Stimulated activated CD4-positive, alpha-beta T cell treated with anti-CD3 and anti-CD28 coated beads, Interleukin-15, amount 100 ng/mL, for 1 hour (primary cell): ENCODE measurements at places on chromosomes 4 and X.

GRCh38 chr4:98341309-98341708 lies 80.1 kb downstream of the RAP1GDS1 start:
- DNase-seq: no peak

- DNase-seq: no peak
These were observed 37.9 kb upstream of the MXRA5 start for GRCh38 chrX:3384327-3384726.

GRCh38 chr4:26223155-26223554 lies 97.7 kb upstream of the RBPJ start:
- DNase-seq: no peak

- DNase-seq: no peak
These were observed 399.8 kb upstream of the MAD2L1 start for GRCh38 chr4:120466429-120466828.

GRCh38 chr4:175129797-175130196 lies 211.6 kb downstream of the ADAM29 start:
- no peak for DNase-seq

DNA sequence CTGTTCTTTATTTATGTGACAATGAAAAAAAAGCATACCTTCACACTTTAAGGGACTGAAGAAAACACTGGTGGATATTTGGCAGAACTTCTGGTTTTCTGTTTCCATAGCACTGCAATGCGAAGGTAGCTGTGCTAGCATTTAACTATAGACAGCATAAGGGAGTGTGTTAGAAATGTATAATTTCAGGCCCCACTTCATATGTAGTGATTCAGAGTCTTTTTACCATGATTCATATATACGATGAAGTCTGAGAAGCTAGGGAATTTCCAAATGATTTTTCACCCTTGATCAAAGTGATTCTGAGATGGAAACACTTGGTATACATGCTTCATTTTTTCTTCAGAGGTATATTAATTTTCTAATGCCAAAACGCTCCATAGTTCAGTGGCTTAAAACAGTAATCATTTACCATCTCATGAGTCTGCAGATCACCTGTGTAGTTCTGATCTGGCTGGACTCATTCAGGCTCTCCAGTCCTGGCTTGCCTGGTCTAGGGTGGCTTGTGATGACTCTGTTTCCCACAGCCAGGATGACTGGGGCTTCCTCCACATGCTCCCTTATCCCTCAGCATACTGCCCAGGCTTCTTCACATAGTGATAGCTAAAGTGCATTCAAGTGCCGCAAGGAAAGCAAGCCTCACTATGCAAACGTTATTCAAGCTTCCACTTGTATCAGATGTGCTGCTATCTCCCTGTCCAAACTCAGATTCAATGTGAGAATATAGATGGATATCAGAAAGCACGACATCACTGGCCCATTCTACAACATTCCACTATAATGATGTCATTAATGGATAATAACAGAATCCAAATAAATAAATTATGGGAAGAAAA lies 790.1 kb downstream of the TECRL start:
- no peak for DNase-seq

DNA sequence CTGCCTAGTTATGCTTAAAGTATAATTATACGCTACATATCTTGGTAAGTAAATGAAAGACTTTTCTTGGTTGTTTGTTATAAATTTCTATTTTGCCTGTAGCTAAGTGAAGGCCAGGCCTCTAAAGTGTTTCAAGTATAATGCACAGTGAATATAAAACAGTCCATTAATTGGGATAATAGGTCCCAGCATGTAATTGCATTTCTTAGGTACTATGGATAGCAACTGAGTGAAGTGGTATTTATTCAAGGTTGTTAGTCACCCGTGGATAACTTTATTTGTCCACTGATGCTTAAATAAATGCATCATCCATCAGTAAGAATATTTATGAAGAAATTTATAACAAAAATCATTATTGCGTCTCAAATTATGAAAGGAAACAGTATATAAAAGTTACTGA lies 59.1 kb downstream of the TEX13C start:
- DNase-seq: no peak

- no peak for DNase-seq
These were observed 120.6 kb upstream of the JADE1 start for GRCh38 chr4:128688846-128689437.

DNA sequence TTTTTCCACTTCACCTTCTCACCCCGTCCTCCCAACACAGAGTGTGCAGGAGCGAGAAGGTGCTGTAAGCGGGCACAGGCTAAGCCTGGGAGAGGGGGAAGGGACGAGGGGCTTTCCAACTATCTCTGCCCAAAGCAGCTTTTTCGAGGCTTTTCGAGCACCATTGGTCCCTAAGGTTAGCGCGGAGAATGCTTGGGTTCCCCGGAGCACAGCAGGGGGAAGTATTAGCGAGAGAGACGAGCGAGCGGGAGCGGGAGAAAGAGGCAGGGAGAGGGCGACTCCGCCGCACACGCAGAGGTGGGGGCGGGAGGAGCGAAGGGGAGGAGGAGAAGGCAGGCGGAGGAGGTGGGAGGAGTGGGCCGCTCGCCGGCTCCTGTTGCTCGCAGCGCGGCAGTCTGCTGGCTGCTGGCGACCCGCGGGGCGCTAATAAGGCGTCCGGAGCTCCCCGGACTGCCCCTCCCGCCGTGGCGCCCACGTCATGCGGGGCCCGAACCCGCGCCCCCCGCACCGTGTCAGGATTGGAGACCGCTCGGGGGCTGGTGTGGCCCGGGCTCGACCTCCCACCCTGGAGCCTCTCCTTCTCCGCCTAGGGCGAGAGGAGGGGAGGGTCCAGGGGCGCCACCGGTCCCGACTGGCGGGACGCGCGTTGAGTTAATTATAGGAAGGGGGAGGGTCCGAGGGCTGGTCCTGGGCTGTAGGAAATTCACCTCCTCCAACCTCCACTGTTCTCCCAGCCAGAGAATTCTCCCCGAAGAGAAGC lies at the start of gene ADAMTS3:
ADAMTS3 (minus strand) TSS at position 263 of the 760 bp plus-strand sequence. CDS start 459 bp downstream, outside the sequence.
- DNase-seq: no peak

DNA sequence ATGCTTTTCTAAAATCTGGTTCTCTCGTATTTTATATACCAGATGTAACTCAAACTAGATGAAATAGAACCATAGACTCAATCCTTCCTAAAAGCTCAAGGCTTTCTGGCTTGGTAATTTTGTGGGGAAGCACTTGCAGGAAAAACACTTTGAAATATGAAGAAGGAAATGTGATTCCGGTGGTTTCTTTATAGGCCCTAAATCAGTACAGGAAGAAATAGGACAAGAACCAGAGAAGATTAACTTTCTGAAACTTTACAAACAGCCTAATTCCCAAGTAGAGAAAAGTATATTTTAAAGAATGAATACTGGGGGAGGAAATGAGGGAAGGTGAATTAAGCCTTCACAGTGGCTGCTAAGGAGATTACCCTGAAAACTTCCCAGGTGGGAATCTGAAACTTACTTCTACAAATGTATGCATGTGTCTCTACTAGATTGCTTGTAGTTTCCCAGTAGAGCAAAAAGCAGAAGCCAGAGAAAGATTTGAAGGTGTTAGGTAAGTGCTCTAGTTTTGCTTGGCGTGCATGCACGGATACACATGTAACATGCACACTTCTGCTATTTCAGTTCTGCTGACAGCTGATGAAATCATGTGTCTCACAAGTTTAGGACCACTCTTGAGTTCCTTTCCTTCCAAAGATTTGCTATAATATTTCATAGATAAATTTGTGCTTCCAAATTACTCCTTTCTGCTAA lies 92.1 kb downstream of the AFF1 start:
- no peak for DNase-seq

GRCh38 chr4:100907465-100908454 lies 389.9 kb upstream of the EMCN start:
- no peak for DNase-seq

GRCh38 chr4:111013846-111014245 lies 391.0 kb upstream of the PITX2 start:
- no peak for DNase-seq

DNA sequence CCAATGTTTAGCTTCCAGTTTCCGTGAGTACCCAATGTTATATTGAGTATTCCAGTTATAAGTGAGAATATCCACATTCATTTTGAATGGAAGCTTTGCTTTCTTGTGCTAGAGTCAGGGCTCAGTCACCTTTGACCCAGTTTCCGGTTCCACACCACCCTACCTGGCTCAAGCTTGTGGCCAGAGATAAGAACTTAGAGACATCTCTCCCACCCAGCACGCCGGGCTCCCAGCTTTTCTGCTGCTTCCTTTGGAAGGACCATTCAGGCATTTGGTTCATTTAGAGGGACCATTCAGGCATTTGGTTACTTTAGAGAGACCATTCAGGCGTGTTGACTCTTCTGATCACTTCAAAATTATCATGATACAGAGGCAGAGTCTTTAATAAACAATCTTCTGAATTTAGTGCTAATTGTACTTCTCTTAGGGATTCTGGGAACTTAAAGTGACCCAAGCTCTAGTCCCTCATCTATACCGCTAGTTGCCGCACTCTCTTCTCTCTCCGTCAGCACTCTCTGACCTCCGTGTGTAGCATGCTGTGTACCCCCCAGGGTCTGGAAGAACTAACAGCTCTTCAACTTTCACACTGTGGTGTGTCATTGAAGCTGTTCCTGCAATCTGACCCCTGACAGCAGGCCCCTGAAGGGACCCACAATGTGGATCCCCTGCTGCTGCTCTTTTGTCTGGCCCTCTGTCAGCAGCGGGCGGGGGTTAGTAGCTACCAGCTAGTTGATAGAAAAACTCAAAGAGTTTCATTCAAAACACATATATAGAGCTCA lies 943.1 kb downstream of the ARAP2 start:
- DNase-seq: no peak

- DNase-seq: no peak
These were observed 55.8 kb downstream of the CLCN5 start for GRCh38 chrX:49978176-49978575.

GRCh38 chr4:48108309-48109073 lies 25.6 kb downstream of the TXK start:
- no peak for DNase-seq

DNA sequence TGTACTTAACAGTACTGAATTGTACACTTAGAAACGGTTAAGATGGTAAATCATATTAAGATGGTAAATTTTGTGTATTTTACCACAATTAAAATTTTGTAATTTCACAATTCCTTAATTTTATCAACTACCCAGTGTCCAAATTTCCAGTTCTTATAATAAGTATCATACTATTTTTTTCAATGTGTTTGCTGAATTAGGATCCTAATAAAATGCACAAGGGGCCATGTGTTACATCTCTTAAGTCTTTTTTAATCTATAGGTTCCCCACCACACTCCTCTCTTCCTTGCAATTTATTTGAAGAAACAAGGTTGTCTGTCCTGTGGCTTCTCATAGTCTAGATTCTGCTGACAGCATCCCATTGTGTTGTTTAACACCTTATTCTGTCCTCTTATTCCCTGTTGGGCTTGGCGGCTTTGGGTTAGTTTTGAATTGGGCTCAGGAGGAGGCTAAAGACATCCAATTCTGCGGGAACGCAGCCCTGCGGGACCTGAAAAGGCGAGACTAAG lies 533 bp upstream of the SYAP1 start:
- DNase-seq: no peak

DNA sequence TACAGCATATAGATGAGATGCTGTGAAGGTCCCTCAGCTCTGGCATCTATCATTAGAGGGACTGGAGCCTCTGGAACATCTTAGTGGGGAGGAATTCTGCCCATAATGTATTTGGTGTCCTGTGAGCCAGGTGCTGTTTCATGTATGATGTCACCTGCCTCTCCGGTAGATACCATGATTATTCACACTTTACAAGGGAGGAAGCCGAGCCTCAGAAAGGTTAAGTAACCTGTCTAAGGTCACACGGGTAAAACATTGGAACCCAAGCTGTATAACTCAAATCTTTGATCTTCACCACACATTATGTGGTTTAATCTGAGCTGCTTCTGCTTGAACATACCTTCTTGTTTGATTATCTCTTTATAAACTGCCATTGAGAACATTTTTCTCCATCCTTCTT lies 442.8 kb downstream of the BCOR start:
- DNase-seq: no peak

- no peak for DNase-seq
These were observed 3.1 kb downstream of the PPBP start for GRCh38 chr4:73984736-73985527.

GRCh38 chrX:72308209-72308565 lies 2.5 kb upstream of the CITED1 start:
- DNase-seq: no peak

DNA sequence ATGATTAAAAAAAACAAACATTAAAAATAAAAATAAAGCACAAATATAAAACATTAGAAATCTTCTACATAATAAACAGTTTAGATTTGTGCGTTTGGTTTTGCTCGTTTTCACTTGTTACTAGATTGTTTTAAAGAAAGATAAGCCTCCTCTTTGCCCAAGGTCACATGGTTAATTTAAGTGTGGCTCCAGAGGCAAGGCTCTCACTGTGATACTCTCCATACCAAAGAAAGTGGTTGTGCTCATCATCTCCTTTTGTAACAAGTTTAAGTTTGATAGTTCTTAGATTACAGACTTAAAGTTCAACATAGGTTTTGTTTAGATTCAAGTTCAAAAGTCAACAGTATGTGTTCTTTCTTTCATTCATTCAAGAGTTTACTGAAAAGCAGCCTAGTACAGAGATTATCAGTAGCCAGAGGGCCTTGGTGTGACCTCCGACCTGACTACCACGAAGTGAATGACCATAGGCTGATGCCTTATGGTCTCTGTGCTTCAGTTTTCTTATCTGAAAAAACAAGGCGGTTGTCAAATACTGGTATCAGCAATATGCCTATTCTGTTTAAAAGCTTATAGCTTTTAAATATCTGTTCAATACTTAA lies 133.2 kb downstream of the ZAR1 start:
- DNase-seq: no peak

DNA sequence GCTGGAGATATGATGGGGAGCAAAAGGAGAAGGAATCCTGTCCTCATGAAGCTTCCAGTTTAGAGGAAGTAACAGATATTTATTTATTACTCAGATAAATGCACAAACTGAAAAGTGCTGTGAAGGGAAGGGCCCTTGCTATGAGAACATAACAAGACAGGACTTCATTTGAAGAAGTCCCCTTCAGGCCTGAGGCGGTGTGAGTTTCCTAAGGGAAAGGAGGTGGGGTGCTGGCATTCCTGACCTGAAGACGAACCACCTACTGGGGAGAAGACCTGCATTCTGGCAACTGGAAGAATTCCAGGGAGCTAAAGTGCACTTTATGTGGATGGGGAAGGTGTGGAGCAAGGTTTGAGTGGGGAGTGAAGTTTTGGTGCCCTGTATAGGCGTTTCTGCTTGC lies 15.9 kb upstream of the SPARCL1 start:
- no peak for DNase-seq

GRCh38 chr4:122827258-122827878 lies 737 bp downstream of the FGF2 start:
- no peak for DNase-seq

DNA sequence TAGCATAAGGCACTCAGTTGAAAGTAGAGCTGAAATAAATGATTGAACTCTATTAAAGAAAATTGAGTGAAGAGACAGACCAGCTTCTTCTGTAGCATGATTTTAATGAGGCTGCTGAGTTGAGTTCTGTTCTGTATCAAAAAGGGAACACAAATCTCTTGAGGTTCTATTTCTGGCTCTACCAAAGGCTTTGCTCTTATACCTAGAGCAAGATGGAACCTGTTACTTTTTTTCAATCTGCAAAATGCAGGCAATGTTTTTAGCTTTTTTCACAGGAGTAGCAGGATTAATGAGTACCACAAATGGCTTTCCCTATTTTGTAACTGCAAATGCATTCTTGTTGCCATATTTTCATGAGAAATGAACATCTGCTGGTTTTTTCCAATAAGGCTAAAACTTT lies 4.2 kb upstream of the ERVMER34-1 start:
- no peak for DNase-seq

GRCh38 chr4:38106886-38107514 lies 146.8 kb downstream of the PTTG2 start:
- no peak for DNase-seq
